ENCODE measurements at places on chromosomes 5 and 9.

DNA sequence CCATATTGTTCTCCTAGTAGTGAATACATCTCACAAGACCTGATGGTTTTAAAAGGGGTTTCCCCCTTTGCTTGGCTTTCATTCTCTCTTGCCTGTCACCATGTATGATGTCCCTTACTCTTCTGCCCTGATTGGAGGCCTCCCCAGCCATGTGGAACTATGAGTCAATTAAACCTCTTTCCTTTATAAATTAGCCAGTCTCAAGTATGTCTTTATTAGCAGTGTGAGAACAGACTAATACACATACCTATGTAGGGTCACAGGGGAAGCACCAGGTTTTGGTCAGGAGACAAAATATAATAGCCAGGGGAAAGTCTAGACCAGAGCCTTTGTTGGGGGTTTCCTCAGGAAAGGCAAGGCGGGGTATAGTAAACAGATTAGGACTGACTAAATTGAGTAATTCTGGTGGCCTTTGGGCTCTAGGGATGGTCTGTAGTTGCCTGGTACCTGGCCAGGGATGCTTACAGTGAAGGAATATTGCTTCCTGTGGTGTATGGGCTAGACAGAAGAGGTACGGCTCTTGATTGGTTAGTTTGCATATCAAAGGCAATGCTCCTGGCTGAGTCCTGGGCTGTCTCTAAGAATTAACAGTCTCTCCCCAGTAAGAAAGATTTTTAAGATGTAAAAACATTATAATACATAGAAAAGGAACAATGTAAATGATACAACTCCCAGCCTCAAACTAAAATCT is 254.5 kb downstream of the ELAVL2 start:
- no peak for DNase-seq

DNA sequence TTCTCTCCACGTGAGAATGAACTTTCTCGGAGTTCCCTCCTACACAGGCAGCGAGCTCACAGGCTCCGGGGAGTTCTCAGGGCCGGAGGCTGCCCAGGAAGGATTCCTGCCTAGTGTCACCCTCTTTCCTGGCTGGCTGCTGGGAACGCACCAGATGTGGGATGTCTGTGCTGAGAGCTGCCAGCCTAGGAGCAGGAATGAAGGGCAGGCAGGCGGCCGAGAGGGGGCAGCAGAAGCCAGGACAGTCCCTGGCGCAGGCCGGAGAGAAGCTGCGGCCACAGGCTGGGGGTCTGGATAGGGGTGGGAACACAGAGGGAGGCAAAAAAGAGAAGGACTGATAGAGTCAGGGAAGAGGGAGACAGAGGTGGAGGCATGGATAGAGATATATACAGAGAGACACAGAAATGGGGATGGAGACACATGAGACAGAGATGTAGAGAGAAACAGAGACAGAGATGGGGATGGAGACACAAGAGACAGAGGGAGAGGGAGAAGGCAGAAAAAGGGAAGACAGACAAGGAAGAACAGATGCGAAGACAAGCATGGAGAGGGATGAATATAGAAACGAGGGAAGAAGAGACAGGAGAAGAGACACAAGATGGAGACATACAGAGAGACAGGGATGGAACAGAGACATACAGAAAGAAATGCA is 25.3 kb upstream of the ENHO start:
- no peak for DNase-seq

- no peak for DNase-seq
These were observed 248.9 kb downstream of the PIK3R1 start for GRCh38 chr5:68464424-68464823.

DNA sequence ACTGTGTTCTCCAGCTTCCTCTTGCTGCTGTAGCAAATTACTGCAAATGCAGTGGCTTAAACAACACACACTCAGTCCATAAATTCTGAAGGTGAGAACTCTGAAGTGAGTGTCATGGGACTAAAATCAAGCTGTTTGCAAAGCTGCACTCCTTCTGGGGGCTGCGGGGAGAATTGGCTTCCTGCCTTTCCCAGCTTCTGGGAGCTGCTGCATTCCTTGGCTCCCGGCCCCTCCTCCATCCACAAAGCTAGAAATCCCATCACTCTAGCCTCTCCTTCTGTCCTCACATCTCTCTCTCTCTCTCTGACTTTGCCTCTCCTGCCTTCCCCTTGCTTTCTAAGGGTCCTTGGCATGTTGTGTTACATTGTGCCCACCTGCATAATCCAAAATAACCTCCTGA is 14.2 kb upstream of the MED10 start:
- DNase-seq, result no peak

- no peak for DNase-seq
These were observed 18.8 kb upstream of the CORO2A start for GRCh38 chr9:98211260-98211659.

GRCh38 chr9:35453786-35454185 is 36.1 kb upstream of the RUSC2 start:
- DNase-seq, result no peak

DNA sequence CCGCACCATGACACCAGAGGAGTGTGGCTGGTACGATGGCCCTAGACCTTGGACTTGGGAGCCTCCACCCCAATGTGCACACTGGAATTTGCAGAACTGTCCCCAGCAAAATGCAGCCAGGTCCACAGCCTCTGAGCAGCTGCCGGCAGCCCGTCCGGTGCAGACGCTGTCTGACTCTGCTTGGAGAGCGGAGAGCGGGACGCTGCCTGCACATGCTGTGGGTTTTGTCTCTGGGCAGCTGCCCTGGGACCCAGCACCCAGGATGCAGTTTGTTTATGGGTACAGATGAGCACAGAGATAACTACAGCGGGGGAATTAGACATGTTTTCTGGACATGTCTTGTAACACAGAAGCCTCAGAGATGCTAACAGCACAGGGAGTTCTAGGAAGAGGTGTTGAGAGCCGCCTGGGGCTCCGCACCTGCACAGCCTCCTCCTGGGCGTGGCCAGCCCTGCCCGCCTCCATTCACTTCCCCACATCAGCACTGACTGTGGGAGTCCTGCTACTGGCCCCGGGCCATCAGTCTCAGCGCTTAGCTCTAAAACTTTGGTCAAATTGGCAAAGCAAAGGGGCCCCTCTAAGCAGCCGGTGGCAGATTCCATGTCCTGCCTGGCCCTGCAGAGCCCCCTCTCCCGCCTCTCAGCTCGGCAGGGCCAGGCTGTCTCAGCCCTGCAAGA is 159.6 kb downstream of the IRX2 start:
- DNase-seq, result no peak

DNA sequence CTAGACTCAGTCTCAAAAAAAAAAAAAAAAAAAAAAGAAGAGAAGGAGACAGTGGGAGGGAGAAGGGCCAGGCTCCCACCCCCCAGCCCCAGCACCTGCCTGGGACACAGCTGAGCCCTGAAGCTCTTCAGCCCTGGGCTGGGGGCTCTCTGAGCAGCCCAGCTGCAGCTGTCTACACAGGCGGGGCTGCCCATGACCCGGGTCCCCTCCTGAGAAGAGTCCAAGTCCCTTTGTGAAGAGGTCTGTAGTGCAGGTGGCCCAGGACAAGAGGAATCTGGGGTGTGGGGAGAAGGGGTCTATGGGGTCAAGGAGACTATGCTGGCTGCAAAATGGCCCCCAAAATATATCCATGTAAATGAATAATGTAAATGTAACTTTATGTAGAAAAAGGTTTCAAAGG is 6.7 kb upstream of the LCN2 start:
- DNase-seq, result no peak

- no peak for DNase-seq
These were observed 3.2 kb upstream of the NRARP start for GRCh38 chr9:137305060-137305797.

GRCh38 chr5:164020116-164020515 is 514.7 kb downstream of the MAT2B start:
- no peak for DNase-seq

GRCh38 chr9:81619353-81620001 is 69.9 kb downstream of the TLE1 start:
- DNase-seq, result no peak

GRCh38 chr9:2674141-2674824 is 43.0 kb upstream of the KCNV2 start:
- no peak for DNase-seq

GRCh38 chr9:126304971-126305320 is 21.7 kb upstream of the MVB12B start:
- no peak for DNase-seq

DNA sequence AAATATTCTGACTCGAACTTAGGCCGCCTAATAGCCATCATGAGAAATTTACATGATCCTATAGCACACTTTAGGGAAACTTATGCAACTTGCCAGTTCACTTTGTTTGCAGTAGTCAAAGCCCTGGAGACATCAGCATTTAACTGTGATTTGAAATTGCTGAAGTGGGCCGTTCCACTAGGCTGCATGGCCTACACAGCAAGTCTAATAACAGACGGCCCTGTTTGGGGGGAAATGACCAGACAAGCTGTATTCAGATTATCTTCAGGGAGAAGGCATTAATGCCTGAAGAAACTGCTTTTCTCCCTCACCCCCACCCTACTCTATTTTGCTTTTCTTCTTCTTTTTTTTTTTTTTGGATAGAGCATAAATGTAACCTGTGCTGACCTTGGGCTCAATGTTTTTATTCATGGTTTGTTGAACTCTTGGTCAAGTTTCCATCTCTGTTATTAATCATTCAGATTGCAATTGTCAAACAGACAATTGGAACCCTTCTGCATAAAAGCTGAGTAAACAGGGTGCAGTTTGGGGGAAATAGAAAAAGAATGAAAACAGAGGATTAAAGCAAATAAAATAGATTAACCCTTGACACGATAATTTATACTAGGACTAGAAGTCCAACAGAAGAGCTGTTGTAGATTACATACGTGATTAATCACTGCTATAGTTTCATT is 1928.2 kb upstream of the WWC1 start:
- DNase-seq, result no peak

DNA sequence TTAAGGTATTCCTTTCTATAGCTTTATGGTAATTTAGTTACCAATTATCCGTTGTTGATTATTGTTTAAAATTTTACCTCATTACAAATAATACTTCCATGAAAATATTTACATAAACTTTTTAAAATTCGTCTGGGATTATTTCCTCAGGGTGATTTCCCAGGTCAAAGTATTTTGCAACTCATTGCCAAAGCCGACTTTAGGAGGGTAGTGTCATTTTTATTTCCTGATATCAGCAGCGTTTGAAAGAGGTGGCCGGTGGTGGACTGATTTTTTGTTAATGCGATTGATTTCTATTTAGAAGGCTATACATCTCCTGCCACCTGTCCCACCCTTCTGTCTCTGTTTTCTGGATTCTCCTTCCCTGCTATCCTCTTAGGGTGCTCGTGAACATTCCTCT is 4.3 kb downstream of the ADAMTS16 start:
- no peak for DNase-seq

- DNase-seq, result no peak
These were observed 20.2 kb downstream of the OBP2B start for GRCh38 chr9:133188843-133189180.

- DNase-seq, result no peak
These were observed 180.5 kb downstream of the CRB2 start for GRCh38 chr9:123536455-123536868.

- no peak for DNase-seq
These were observed 25.9 kb downstream of the CD14 start for GRCh38 chr5:140607031-140607430.

DNA sequence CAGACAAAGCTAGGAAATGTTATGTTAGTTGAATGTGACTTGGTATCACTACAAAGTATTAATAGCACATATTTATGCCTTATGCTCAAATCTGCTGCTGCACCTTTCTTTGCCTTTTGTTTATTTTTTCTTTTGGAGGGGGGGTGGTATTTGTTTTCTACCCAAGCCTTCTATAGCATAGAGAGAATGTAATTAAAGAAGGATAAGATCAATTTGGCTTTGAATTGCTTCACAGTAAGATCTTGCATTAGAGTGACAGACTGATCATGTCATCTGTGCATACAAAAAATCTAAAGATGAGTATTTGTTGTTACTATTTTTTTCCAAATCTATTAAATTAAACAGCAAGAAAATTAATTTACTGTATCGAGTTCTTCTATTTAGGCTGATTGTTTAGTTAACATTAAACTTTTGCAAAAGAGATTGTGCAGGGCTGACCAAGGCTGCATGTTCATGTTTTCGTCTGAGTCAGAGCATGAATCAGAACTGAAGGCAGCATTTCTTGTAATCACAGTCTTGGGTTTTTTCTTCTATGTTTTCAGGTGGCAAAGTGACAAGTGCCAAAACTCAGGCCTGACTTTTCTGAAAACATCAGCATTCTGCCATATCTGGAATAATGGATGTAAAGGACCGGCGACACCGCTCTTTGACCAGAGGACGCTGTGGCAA is 1007.1 kb upstream of the WWC1 start:
- DNase-seq, result no peak

GRCh38 chr5:172414531-172415361 is 39.6 kb downstream of the SH3PXD2B start:
- DNase-seq, result no peak

DNA sequence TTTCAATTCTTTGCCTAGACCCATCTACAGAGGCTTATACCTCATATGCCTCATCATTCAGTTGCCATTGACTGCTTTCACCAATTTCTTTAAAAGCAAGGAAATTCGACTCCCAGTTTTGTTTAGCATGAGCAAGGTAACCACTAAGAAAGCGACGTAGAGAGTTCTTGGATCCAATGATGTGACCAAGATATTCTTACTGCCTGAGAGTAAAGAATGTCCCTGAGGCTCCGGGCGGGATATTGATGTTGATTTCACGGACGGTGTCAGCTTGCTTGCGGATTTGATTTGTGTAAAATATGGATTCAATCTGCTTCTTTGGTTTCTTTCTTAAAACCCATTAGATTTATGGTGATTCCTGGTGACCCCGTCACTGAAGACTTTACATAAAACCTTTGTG is 135.1 kb upstream of the ICE1 start:
- no peak for DNase-seq

GRCh38 chr5:120464627-120465435 is 731 bp downstream of the PRR16 start:
- no peak for DNase-seq

- DNase-seq, result no peak
These were observed 453.2 kb downstream of the CDH18 start for GRCh38 chr5:19534751-19535150.

DNA sequence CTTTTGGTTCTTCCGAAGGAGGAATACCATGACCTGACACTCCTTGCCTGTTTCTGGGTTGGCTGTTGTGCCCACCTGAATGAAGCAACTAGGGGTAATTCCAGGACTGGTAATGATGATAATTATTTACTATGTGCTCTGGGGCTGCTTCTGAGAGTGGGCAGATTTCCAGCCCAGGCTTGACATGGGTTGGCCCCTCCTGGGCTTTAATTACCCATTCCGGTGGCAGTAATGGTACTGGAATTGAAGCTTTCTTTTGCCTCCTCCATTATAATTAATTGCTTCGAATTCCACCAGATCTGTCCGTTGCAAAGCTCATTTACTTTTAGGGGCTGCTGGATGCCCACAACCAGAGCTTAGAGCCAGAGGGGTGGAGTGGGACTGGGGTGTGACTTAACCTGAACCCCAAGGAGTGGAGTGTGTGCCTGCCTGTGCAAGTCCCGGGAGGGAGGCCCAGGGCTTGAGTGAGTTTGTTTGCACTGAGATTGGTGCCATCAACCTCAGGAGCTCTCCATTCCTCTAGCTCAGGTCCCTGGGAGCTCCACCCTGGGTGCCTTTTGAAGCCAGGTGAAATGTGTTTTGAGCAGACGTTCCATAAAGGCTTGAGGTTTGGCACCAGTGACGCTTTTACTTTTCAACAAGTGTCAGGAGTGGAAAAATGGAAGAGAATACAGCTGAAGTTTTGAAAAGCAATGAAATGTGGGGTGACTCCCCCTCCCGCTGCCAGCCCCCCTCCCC is 214.6 kb downstream of the PDZD2 start:
- DNase-seq, result no peak

GRCh38 chr5:176889321-176890280 is 9.5 kb downstream of the HK3 start:
- DNase-seq, result no peak

Data from esophagus squamous epithelium (tissue), 5 donors.